ENCODE measurements at places on chromosomes 6 and 20. TPM values are rescaled to one million over a fixed set of nuclear protein-coding genes. Genes with fewer than 3 reads are reported as not detected.

GRCh38 chr20:53364646-53365045, 229.0 kb downstream of the ZNF217 start:
- no peak for DNase-seq

- no peak for DNase-seq
These were observed 26.2 kb downstream of the HDAC2 start for GRCh38 chr6:113944701-113945100.

The MUC21 gene
- polyA plus RNA-seq = not detected

GRCh38 chr6:158655569-158656450, 6.0 kb downstream of the SYTL3 start:
- no peak for DNase-seq

The CRIP3 gene
- polyA plus RNA-seq = 2.1 TPM

DNA sequence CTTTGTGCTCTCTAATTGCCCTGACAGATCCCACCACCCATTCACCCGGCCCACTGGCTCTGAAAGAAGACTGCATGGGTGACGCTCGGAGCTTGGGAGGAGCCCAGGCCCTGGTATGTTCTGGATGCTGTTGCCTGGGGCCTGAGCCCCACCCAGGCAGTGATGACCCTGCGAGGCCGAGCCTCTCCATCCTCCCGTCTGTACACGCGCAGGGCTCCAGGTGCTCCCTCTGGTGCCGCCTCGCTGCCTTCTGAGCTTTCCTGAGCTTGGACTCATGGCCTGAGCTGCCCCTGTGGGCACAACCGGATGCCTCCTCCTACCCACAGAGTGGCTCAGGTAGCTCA, 61.2 kb downstream of the STK35 start:
- DNase-seq = no peak

The EYS gene
- polyA plus RNA-seq = 0.59 TPM

- no peak for DNase-seq
These were observed 47.5 kb downstream of the TNFRSF21 start for GRCh38 chr6:47262231-47262630.

DNA sequence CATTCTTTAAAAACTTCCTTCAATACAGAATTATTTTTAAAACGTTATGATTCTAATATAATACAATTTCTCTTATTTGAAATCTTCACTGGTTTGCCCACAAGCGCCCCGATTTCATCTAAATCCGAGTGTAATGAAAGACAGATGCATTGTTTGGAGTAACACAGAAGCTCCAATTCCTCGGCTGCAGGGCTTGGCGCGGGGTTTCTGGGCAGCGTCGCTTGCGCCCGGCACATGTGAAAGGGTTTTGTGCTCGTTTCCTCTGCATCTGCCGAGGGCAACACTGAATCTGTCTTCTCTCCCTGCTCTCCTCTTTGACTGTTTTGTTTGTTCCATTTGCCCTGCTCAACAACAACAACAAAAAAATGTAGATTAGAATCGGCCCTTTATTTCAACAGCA, 248.6 kb upstream of the QKI start:
- DNase-seq = no peak

DNA sequence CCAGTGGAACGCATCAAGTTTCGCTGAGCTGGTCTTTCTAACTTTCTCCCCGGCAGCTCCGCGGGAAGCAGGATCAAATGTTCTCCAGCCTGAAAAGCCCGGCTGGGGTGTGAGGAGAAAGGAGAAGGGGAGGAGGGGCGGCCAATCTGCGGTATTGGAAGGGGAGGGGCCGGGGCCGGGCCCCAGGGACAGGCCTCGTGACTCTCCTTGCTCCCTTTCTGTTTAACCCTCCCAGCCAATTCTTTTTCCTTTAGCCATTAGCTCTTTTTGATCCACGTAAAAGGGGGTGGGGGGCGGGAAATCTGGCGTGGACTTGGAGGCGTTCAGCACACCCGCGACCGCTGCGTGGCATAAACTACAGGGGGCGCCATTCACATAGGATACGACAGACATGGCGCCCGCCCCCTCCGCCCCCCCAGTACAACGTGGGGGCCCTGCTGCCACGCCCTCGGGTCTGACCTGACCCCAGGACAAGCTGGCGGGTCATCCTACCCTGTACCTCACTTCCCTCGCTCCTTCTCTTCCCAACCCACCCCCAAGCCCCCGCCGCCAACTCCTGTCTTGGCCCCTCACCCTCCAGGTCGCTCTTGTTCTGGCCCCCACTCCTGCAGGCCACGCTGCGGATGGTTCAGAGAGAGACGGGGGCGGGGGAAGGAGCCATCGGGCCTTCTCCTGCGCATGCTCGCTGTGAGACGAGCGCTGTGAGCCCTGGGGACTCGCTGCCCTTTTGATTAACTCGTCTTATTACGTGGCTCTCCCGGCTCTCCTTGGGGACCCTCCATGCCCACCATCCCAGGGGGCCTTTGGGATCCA, 7.8 kb upstream of the MDGA1 start:
- DNase-seq = peak; percentile 85

DNA sequence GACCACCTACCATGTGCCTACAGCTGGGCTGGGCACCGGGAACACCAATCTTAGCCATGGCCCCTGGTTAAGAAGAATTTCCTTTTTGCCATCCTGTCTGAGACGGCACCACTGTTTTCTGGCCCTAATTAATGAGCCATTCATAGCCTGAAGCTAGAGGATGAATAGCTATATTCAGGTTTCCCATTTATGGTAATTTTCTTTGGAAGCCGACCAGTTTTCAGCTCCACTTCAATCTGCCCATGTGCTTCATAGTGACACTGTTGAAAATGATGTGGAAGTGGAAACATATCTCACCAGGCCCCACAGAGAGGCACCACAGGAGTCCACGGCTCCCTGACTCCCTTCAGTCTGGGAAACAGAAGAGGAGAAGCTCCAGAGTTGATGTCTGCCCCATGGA, 22.6 kb upstream of the ULBP3 start:
- no peak for DNase-seq

The NDRG3 gene
- polyA plus RNA-seq = 15.8 TPM

DNA sequence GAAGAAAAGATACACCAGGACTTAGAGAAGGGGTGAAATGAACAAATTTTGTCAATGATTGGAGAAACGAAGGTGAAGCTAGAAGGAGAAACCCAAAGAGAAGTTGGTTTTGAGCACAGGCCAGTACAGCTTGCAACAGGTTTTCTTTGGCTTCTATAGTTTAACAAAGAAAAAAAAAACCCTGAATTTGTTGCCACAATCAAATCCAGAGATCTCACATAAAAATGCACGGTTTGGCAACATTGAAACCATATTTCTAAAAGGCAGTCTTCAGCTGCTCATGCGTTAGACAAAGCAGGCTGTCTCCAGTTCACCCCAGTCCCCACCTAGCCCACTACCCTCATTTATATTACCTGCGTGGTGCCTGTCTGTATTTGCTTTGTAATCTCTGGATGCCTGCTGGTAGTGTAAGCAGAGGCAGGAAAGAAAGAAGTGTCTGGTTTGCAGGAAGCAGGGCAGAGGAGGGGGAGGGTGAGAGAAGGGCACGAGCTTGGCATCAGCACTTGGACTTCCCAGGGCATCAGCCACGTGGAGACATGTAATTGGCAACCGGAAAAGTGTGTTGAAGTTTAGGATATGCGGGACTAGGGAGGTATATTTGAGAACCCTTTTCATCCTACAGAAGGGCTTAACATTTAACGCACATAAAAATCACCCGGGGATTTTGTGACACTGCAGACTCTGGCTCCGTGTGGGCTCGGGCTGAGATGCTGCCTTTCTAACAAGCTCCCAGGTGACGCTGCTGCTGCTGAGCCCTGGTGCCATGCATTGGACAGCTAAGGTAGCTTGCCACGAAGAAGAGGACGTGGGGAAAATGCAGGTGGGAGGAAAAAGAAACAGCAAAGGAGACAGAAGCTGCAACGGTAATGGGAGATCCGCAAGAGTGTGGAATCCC, 14.4 kb downstream of the PFDN4 start:
- DNase-seq = no peak

The LRP11 gene
- polyA plus RNA-seq = 19.6 TPM

GRCh38 chr6:103908898-103909297, 950.8 kb downstream of the HACE1 start:
- no peak for DNase-seq

GRCh38 chr6:51411496-51412125, 592.9 kb downstream of the TFAP2B start:
- DNase-seq = no peak

GRCh38 chr6:15266423-15266996, 20.6 kb downstream of the JARID2 start:
- no peak for DNase-seq

GRCh38 chr6:152378169-152378568, 259.0 kb downstream of the SYNE1 start:
- no peak for DNase-seq

DNA sequence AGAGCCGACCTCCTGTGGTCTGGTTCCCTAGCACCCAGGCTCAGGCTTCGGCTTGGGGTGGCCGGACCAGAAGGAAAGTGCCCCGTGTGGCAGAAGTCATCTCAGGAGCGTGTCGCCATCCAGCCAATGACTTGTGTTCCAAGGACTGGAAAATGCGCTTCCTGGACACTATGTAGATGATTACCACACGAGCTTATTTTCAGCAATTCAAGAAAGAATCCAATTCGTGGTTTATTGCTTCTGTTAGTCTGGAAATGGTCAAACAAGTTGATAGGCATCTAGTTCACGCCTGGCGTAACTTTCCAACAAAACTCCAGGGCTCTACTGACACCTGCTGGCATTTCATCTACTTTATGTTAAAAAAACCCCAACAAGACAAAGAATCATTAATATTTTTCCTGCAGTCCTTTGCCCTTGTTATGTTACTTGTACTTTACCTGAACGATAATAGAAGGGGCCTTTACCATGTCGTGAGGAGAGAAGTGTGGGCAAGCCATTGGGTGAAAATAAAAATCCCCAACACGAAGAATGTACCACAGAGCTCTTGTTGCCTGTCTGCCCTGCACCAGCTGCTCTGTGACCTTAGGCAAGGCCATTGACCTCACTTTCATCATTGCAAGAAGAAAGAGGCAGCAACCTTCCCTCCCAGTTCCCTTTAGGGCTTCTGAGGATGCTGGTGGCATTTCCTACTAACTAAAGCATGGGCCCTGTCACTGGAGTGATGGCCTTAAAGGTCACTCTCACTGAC, 154.7 kb upstream of the LAMP5 start:
- peak; percentile 65 for DNase-seq

GRCh38 chr6:45969026-45969425, 46.6 kb downstream of the CLIC5 start:
- DNase-seq = no peak

The TMEM244 gene
- polyA plus RNA-seq = not detected

The IL17A gene
- not detected for polyA plus RNA-seq

DNA sequence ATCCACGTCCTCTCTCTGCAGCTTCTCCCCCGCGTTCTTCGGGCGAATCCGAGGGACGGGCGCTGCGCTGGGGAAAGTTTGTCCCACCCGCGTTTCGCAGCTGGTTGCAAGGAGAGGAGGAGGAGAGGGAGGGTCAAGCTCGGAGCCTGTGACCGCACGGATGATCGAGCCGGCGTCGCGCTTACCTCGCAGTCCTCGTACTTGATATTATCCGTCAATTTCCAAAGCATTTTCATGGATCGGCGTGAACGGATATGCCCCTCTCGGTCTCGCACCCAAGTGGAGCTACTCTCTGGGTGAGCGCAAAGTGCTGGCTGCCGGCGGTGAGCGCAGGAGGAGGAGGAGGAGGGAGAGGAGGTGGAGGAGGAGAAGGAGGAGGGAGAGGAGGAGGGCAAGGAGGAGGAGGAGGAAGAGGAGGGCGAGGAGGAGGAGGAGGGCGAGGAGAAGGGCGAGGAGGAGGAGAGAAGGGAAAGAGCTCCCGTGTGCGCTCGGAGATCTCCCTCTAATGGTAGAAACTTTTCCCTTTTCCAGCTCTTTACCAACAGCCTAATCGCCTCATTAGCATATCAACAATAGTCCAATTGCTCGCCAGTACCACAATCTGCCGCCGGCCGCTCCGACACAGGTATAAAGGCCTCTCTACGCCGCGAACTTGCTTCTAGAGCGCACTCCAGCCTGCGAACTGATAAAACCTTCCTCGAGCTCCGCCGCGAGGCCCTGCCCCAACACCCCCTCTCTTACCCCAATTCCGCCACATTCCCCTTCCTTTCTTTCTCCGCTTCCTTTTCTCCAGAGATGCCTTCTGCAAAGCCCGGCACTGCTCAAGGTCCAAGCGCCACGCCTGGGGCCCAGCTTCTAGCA, at the start of gene TFAP2A:
TSS of gene TFAP2A (minus strand) at position 319 of the 861 bp plus-strand sequence. CDS start at position 236, 83 bp downstream.
- no peak for DNase-seq

GRCh38 chr6:37555040-37555781, 55.5 kb upstream of the CCDC167 start:
- no peak for DNase-seq

DNA sequence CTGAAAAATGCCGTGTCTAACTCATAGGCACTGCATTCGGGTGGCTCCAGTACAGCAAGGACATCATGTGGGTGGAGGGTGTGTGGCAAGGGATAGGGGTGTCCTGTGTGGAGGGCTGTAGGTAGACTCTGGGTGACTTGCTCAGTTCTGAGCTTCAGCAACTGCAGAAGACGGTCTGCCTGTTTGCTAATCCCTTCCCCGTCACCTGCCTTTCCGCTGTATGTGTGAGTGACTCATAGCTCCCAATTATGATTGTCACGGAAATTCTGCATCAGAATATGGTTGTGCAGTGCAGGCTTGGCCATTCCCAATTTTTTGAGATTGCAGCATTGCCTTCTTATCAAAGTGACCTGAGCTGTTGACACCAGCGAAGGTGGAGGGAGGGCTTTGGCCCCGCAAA, 174.3 kb downstream of the CDH4 start:
- DNase-seq = no peak

- no peak for DNase-seq
These were observed 320.5 kb downstream of the DHX35 start for GRCh38 chr20:39282619-39283092.

DNA sequence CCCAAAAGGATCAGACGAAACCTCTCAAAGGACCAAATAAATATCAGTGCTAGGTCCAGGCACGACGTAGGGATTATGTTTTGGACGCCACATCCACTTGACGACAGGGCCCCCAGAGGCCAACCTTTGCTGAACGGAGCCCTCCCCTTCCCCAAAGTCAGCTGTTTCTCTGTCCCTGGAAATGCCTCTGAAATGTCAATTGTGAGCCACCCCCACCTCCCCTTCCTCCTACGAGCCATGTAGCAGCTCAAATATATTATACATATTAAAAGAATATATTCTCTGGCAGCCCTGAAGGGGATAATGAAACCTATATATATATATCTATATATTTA, 39.6 kb upstream of the BLCAP start:
- DNase-seq = no peak

DNA sequence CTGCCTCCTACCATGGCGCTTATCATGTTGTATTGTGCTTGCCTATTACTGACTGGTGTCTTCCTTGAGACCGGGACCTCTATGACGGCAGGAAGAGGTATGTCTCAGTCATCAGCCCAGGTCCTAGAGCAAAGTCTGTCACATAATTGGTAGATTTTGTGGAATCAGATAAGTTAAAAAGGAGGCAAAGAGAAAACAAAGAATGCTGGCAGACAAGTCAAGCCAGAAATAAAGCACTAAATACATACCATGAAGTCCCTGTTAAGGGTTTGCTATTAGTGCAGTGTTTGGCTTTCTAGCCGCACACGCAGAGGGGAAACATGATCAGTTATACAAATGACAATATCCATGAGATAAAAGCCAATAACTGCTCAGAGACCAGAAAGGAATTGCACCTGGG, 6.0 kb downstream of the TOMM34 start:
- no peak for DNase-seq

All from hindlimb muscle (tissue), 1 donor.